ENCODE measurements at places on chromosomes 3 and 15.

GRCh38 chr15:90161950-90162361 lies 39.2 kb upstream of the SEMA4B start:
- DNase-seq, result no peak

DNA sequence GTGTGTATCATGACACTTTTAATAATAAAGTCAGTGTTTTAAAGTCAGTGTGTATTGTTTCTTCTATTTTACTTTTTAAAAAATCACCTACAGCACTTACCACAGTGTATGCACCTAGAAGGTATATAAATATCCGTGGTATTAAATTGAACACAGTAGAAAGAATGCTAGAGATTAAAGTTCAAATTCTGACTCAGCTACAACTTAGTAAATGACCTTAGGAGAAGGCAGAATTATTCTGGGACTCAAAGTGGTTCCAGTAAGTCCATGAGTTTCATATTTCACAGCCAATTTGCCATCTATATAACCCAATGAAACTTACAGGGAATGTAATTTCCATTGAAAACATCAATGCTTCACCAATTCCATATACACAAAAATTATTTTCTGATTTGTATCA lies 52.7 kb upstream of the MAP4 start:
- DNase-seq, result no peak

GRCh38 chr3:71582612-71583565 lies 639 bp downstream of the FOXP1 start:
- no peak for DNase-seq

- DNase-seq, result no peak
These were observed 19.8 kb downstream of the TUBGCP4 start for GRCh38 chr15:43390723-43391122.

DNA sequence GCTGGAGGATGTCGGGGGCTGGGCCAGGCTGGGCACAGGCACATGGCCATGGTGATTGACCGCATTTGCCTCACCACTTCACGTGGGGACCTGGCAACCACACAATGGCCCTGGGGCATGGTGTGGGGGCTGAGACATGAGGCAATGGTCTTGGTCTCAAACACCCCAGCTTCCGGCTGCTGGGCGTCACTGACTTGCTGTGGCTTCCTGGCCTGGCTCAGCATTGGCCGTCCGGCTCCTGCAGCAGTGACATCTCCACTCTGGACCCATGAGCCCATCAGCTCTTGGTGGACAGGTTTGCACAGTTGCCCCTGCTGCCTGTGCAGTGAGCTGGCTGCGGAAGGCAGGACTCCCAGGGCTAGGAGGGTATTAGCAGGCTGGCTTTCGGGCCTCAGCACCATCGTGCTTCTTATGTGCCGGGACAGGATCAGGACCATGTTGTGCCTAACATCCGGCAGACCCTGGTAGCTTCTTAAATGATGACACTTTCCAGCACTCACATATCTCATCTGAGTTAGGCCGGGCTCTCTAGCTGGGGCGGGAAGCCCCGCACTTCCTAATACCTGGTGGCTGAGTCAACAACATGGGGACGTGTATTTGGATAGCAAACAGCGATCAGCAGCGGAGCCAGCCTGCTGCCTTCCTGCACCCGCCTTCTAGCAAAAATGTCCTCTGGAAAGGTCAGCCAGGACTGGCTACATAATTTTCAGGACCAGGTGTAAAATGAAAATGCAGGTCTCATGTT lies 34.1 kb downstream of the ZNF710 start:
- DNase-seq, result no peak

DNA sequence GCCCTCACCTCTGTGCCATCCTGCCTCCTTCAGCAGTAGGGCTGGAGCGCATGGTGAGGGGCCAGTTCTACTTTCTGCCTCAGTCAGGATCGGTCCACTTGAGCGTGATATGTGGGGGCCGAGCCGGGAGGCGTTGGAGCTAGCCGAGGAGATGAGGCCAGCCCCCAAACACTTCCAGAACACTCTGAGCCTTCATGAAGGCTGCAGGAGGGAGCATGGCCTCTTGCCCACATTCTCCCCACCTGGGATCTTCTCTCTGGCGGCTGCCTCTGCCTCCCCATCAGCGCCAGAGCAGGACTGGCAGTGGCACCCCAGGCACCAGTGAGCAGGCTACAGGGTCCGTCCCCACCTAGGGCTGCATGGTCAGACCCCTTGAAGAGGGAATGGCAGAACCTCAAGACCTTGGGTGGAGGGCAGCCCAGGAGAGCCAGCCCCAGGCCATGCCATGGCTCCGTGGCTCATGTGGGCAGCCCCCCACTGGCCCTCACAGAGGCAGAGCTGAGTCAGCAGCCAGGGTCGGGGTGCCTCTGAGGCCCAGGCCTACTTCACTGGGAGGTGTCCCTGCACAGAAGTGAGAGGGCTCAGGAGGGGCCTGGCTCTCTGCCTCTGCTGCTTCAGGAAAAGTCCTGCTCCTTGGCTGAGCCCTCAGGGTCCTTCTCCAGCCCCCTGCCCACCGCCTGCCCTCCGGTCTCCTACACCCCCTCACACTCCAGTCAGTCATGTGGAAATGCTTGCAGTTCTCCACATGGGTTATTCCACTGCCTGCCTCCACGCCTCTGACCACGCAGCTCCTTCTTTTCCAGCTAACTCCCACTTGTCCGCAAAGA lies 28.1 kb upstream of the CYP11A1 start:
- DNase-seq, result no peak

DNA sequence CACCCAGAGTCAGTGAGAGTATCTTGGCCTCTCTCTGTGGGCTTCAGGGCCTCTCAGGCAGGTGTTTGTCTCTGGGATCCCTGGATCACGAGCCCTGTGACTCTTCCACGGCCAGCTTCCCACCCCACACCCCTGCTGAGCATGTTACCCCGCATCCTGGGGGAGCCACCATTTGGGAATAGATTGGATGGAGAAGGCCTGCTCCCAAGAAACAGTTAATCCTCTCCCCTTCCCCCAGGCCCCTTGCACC lies 15.5 kb upstream of the SRP14 start:
- DNase-seq, result no peak

- no peak for DNase-seq
These were observed 238.3 kb downstream of the NLGN1 start for GRCh38 chr3:173635826-173636225.

- no peak for DNase-seq
These were observed 1146.8 kb downstream of the TUSC7 start for GRCh38 chr3:117856354-117856753.

DNA sequence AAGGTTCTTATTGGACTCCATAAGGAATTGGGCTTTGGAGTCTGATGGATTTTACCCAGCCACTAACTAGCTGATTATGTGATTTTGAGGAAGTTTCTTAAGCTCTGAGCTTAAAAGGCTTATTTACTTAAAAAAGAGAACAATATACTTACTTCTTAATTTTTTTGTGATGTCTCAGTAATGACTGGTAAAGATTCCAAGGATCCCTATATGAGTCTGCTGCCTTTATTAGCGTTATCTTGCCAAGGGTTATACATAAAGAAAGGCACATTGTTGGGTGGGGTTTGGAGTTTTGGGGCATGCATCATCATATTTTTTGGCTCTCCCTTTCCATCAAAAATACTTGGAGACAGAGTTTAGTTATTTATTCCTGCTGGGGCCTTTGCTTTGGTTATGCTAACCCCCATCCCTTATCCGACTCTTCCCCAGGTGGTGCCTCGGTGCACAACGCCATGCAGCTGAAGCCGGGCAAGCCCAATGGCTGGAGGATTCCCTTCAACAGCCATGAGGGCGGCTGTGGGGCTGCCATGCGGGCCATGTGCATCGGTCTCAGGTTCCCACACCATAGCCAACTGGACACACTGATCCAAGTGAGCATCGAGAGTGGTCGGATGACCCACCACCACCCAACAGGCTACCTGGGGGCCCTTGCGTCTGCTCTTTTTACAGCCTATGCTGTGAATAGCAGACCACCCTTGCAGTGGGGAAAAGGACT lies 6.7 kb downstream of the ADPRH start:
- DNase-seq, result no peak

DNA sequence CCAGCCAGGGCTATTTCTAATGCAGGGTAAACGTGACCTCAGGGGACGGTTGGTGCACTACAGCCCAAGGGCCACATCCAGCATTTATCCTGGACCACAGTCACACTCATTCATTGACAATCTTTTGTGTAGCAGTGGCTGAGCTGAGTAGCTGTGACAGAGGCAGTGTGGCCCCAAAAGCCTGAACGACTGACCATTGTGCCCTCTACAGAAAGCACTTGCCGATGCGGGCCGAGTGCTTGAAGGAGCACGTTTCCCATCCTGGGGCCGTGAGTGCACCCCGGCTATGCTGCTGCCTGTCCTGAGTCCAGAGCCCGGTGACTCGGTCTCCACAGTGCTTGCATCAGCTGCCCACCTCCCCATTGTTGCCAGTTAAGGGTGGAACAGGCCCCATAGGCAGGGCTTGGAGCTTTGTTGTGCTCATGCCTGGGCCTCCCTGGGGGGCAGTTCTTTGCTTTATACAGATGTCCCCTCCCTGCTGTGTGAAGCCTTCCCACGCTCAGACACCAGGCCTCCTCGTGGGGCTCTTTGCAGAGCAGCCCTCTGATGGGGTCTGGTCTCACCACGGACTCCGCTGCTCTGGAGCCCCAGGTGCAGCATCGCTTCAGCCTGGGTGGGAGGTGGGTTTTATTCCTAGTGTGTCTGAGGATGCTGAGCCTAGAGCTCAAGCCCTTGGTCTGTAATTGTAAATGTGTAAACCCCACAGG lies 13.0 kb upstream of the SNRPA1 start:
- no peak for DNase-seq

GRCh38 chr3:99413504-99413903 lies 224.9 kb upstream of the COL8A1 start:
- DNase-seq, result no peak

GRCh38 chr3:172138792-172139507 lies 99.6 kb downstream of the FNDC3B start:
- no peak for DNase-seq

GRCh38 chr15:28281876-28282275 lies 40.1 kb downstream of the HERC2 start:
- no peak for DNase-seq

GRCh38 chr3:179956416-179956830 lies 80.3 kb downstream of the PEX5L start:
- no peak for DNase-seq

- DNase-seq, result no peak
These were observed 6.9 kb downstream of the NEK11 start for GRCh38 chr3:131033480-131034080.

All from stimulated activated CD8-positive, alpha-beta memory T cell treated with anti-CD3 and anti-CD28 coated beads, Interleukin-4, amount 100 ng/mL, for 1 hour (primary cell).